ENCODE measurements at places on chromosomes 2 and 18.

DNA sequence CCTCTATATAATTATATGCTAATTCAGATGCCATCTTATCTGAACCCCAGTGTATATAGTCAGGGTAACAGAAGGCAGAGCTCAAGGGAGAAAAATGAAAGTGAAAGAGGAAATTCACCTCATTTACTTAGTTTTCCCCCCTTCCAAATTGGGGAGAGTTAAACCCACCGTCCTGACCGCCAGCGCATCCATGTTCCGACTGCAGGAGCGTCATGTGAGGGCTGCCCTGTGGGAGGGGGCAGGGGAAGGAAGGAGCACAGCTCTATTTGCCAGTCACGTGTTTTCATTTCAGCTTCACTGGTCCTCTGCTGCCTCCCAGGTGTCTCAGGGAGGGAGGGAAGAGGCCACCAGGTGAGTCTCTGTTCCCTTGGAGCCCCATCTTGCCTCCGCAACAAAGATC, 13.2 kb downstream of the CNNM4 start:
- no peak for DNase-seq

GRCh38 chr18:24018299-24018886, 3.8 kb downstream of the TTC39C start:
- no peak for DNase-seq

- DNase-seq, result no peak
Measured at GRCh38 chr18:47118981-47119380, 31.3 kb downstream of the HDHD2 start.

- no peak for DNase-seq
Measured at GRCh38 chr2:173300458-173300857, 54.2 kb upstream of the CDCA7 start.

DNA sequence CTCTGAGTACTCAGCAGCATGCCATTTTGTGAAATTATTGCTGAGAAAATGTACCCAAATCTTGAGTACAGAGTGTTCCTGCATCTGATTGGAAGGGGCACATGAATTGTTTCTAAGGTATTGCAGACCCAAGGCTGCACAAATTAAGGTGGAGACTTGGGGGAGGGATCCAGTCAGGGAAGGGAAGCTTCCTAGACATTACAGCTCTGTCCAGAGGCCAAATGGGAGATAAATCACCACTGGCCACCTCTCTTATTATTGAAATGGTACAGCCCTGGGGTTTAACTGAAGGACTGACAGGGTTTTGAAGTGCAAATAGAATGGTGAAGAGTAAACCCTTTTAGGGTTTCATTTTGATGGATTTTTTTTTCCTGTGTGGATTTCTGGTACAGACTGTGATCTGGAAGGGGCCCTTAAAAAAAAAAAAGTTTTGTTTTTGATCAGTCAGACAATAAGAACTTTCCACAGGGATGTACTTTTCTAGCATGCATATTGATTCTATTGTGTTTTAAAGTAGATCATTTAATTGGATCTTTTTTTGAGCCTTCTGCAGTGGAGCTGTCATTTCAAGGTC, 119.4 kb downstream of the GREB1L start:
- no peak for DNase-seq

DNA sequence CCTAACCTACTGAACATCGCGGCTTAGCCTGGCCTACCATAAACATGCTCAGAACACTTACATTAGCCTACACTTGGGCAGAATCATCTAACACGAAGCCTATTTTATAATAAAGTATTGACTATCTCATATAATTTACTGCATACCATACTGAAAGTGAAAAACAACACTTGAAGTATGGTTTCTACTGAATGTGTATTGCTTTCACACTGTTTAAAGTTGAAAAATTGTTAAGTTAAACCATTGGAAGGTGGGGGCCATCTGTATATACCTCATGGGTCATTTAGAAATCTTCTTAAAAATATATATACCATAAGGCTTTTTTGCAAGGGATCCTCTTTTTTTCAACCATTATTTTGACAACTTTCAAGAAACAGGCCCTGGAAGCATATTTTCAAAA, 16.5 kb downstream of the RNF149 start:
- DNase-seq, result no peak

GRCh38 chr2:125745514-125745913, 910.4 kb upstream of the GYPC start:
- no peak for DNase-seq

- DNase-seq, result no peak
Measured at GRCh38 chr18:23619388-23619881, 33.1 kb upstream of the NPC1 start.

GRCh38 chr18:58858591-58859468, 5.8 kb upstream of the ZNF532 start:
- DNase-seq, result no peak

DNA sequence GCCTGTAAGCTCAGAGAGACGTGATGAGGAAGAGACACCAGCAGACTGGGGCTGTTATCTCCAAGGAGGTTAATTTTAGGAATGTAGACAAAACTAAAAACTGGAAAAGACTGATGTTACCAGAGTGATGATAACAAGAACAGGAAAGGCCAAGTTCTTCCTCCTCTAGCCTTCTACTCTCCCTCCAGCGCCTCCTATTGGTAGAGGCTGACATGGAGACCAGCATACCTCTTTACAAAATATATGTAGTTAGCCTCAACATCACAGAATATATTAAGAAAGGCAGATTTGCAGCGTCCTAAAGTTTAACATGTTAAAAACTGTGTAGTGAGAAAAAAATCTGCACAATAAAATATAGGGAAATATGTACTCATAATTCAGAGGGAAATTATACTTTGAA, 66.0 kb downstream of the TCF4 start:
- DNase-seq, result no peak

DNA sequence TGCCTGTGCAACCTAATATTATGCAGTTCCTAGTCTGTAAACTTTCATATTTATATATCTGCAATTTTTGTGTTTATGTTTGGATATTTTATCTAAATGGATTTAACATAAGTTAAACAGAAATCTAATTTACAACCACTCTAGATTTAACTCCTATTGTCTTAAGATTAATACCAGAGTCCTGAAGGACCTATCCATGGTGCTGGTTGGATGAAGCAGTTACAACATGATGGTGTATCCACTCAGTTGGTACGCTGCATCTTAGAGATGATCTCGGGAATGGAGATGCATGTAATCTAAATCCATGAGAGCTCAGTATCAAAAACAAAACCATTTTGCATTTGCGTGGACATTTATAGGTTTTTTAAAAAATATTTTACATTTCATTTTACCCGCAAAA, 745.9 kb upstream of the SLC8A1 start:
- DNase-seq, result no peak

- no peak for DNase-seq
Measured at GRCh38 chr2:134717286-134718022, 1.3 kb downstream of the TMEM163 start.

DNA sequence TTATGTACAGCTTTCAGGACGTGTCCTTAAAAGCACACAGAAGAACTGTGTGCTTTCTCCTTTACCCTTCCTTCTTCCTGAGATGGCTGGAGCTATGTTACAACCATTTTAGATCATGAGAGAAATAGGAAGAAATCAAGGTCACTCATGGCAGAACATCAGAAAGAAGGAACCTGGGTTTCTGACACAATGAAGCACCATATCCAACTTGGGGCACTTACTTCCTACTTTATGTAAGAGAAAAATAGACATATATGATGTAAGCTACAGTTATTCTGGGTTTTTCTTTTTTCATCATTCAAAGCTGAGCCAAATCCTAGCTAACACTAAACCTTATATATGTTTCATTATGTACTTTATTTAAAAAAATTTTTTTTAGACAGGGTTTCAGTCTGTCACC, 79.5 kb downstream of the FAM161A start:
- no peak for DNase-seq

- no peak for DNase-seq
Measured at GRCh38 chr2:48719480-48720177, 35.9 kb downstream of the LHCGR start.

DNA sequence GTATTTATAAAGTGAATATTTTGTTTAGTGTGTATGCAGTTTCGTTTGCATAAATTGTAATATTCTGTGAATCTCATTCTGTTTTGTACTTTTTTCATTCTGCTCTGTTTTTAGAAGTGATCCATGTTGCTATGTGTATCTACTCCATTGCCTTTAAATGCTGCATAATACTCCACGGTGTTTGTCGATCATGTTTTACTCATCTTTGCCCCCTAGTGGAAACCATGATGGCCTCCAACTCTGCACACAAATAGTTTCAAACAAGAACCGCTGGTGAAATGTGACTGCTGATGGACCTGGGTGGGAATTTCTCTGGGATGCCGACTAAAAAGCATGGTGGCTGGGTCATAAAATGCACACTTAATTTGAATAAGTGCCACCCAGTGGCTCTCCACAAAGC, 32.0 kb upstream of the SKOR2 start:
- no peak for DNase-seq

GRCh38 chr18:56291294-56291693, 347.1 kb downstream of the TXNL1 start:
- DNase-seq, result no peak

- DNase-seq, result no peak
Measured at GRCh38 chr2:237244178-237244577, 158.5 kb downstream of the COPS8 start.

- no peak for DNase-seq
Measured at GRCh38 chr2:129756276-129756675, 223.2 kb upstream of the RAB6C start.

DNA sequence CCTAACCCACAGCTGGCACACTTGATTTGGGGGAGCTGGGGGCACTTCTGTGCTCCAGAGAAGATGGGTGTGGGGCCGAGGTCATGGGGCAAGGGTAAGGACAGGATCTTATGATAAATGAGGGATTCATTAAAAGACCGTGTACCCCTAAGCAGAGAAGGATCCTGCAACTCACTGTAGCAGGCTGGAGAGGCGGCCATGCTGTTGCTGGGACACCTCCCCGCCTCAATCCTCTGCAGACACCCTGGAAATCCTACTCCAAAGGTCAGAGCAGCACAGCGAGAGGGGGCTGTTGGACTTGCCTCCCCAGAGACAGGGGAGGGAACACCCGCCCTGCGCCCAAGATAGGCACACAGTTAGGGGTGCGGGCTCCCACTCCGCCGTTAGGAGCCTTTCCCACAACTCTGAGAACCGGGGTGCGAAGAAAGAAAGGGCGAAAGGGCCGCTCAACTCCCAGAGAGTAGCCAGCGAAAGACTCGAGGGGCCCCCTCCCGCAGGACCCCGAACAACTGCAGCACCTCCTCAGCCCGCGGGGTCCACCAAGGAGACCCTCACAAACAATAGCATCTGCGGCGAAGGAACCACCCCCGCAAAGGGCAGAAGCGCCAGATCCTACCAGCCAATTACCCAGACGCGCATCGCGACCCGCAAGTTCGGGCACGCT, 1.4 kb downstream of the PARD6G start:
- no peak for DNase-seq

DNA sequence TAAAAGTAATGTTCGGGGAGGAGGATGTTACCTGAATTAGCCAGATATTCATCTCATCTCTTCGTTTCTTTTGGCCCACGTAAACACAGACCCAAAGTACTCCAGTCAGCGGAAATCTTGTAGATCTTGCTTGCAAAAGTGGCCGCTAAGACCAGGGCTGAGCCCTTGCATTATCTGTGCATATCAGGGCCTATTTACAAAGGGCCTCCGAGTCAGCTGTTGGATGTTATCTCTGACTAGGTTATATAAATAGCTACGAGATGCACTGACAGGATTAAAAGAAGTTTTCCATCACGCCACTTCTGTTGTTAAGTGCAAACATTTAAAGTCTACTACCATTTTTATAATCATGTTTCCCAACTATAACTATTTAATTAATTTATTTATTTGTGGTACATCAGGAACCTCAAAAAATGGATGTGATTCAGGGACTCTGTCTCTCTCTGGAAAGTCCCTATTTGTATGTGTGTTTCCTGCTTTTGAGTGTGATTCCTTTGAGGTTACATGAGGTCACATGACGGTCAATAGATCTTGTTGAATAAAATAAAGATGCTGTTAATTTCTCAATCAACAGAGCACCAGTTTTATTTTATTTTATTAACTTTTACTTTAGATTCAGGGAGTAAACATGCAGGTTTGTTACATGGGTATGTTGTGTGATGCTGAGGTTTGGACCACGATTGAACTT, 46.8 kb upstream of the MBOAT2 start:
- DNase-seq, result no peak

DNA sequence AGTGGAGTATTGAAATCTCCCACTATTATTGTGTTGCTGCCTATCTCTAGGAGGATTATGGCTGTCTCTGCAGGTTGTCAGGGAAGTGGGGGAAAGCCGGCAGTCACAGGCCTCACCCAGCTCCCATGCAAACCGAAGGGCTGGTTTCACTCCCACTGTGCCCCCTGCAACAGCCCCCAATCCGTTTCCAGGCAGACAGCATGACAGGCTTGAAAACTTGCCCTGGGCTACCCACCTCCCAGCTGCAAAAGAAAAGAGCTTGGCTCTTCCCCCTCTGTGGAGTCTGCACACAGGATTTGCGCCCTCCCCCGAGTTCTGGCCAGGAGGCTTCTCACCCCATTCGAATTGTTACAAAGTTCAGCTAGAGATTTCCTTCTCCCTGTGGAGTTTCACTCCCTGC, 87.4 kb upstream of the MSTN start:
- no peak for DNase-seq

DNA sequence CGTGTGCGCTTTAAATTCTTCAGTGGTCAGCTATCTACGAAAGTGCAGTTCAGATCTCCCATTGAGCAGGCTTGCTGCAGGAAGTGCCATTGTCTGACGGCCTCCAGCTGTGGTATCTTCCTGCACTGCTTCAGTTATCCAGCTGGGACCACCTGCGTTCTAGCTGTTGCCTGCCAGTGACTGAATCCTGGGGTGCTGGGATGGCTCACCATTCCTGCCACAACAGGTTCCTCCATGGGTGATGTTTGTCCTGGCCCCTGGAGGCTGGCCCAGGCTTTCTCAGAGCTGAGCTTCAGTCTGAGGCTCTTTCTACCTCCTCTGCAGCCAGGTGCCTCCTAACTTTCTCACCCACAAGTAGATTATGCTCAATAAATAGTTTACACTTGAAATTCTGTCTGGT, 498.5 kb upstream of the HS6ST1 start:
- DNase-seq, result no peak

DNA sequence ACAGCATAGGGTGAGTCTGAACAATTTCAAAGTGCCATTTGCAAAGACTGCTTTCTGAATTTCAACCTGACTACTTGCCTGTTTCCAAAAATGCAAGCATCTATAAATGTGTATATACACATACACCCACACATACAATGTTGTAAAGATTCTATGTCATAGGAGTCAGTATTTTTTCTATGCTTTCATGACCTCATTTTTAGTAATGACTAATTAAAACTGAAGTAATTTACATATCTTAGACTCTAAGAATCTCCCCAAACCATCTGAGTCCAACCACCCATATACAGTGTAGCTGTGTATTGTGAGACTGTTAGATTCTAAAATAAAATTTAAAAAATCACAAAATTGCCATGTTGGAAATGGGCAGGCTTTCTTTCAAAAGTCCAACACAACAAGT, 162.0 kb upstream of the STK17B start:
- no peak for DNase-seq

DNA sequence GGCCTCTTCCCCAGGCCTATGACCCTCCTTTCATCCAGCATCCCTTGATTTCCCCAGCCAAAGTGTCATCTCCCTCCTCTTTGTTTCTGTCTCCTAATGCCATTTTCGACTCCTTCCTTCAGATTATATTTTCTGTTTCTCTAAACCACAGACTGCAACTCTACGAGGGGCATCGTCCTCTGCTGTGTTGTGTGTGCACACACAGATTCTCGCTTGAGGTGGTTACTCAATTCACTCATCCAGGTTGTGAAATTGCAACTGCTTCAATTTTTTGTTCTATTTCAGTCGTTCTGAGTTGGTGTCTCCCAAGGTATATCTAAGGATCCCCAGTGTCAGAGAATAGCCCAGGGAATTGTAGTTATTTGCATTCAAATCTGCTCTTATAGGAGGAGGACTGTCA, 113.5 kb upstream of the NDUFV2 start:
- no peak for DNase-seq

GRCh38 chr2:11090187-11090586, 65.1 kb upstream of the SLC66A3 start:
- no peak for DNase-seq
